ENCODE measurements at places on chromosomes 4 and X.

- no peak for DNase-seq
Measured at GRCh38 chrX:132016628-132017430, 6.3 kb upstream of the STK26 start.

- no peak for DNase-seq
Measured at GRCh38 chrX:53305996-53306937, 24.9 kb upstream of the IQSEC2 start.

GRCh38 chrX:33194876-33195433, 16.4 kb downstream of the DMD start:
- no peak for DNase-seq

DNA sequence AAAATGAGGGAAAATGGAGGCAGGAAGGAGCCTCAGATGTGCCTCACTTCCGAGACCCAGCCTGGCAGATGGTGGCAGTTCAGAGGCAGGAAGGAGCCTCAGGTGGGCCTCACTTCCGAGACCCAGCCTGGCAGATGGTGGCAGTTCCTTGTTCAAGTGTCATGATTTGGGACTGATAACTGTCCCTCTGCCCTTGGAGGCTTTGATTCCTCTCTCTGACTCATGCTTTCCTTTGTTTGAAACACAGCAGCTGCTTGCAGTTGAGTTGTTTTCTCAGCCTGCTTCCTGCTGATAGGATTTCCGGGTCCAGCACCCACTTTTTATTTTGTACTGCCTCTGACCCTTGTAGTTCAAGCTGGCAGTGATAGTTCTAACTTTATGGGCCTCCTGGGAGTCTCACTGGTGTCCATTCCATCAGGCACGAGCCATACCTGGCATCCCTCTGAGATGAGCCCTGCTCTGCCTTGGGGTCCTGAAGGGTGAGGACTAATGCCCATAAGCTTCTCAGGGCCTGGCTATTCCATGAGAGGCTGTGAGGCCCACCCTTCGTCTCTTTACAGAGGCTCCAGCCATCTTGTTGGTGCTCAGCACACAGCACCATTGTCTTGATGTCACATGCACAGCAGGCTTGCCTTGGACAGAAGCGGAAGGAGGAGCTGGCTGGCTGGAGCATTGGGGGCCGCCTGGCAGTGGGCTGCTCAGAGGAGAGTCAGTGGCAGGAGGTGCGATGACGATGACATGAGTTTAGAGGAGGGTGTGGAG, 13.0 kb downstream of the RGS12 start:
- DNase-seq, result no peak

- no peak for DNase-seq
Measured at GRCh38 chr4:16508968-16509367, 282.7 kb upstream of the TAPT1 start.

- DNase-seq, result no peak
Measured at GRCh38 chr4:12538162-12538561, 946.0 kb downstream of the RAB28 start.

DNA sequence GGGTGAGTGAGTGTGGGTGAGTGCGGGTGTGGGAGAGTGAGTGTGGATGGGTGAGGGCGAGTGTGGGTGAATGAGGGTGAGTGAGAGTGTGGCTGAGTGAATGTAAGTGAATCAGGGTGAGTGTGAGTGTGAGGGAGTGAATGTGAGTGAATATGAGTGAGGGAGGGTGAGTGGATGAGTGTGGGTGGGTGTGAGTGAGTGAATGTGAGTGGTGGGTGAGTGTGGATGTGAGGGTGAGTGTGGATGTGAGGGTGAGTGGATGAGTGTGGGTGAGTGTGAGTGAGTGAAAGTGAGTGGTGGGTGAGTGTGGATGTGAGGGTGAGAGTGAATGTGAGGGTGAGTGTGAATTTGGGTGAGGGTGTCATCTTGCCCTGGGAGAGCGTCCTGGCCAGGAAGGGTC, 67.5 kb downstream of the TRIML1 start:
- no peak for DNase-seq

Measured in CD4-positive, alpha-beta T cell treated with Interferon gamma for 1 hour (primary cell).